ENCODE measurements at places on chromosomes 4 and X.

GRCh38 chr4:120071192-120071795, 4.6 kb upstream of the MAD2L1 start:
- no peak for DNase-seq

DNA sequence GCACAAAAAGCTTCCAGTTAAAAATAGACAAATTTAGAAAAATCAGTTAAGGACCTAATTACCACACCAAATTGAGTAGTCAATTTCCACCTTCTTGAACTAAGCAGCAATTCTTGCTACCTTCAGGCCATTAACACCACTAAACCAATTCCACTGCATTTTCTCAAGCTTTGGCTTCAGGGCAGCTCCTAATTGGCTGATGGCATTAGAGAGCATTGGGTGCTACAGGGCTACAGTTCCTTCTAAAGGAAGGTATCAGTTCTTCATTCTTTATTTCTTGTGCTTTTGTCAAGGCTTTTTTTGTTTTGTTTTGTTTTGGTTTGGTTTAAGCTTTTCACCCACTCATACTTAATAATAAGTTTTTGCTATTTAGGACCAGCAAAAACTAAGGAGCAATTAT, 90.2 kb upstream of the FAM241A start:
- no peak for DNase-seq

DNA sequence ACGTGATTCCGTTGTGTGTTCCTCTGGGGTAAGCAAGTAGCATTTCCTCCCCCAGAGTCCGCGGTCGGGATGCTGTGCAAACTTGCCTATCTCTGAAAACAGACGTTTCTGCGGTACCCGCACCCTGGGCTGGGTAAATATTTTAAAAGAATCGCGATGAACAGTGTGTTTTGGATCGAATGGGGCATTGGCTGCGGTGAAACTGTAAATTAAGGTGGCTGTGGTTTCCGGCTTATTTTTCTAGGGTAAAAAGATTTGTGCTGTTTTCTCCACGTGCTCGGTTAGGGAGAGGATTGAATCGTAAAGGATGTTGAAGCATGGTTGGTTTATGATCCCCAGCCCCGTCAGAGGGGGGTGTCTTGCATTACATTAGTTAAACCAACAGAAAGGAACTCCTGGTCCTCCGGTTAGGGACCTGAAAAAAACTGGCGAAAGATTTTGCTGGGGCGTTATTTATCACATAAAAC, 1.2 kb downstream of the HHIP start:
- DNase-seq: no peak

DNA sequence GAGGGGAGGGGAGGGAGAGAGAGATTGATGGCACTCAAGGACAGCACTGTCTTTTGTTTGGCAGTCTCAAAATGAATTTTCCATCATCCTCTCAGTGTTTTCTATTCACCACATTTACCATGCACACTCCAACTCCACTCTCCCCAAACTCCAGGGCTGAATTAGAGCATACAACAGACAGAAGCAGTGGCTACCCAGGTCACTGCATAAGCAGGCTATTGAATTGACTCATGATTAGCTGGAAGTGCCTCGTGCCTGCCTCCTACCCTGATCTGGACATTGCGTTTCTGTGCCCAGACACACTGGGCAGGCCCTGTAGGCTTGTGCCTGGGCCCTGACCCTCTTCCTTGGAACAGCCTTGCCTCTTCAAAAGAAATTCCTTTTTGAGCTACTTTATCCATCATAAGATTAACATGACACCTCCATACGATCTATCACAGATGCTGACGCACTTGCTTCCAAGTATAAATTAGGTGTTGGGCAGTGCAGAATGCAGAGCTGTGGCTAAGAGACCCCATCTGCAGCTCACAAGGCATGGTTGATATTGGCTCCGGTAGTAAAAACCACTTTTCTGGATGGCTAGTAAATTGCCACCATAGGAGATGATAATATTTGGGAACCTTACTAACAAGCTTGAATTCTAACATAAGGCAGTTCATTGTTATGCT, 752.9 kb downstream of the RPA4 start:
- DNase-seq: no peak

GRCh38 chr4:53598483-53598882, 7.2 kb upstream of the LNX1 start:
- no peak for DNase-seq

GRCh38 chr4:104235967-104236366, 258.7 kb downstream of the CXXC4 start:
- no peak for DNase-seq

DNA sequence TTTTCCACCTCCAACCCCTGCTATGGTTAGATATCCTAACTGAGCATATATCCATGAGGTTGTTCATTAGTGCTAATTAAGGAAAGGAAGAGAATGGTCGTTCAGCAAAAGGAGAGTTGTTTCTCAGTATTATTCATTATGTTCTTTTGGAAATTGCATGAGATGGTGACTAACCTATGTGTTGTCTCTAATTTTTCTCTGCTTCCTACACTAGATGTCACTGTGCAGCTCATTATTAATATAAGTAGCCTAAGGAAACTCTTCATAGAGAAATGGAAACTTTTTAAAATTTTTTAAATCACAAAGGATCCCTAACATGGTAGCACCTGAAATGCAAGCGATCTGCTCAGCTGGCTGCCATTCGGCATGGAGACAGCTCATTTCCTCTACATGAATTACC, 67.7 kb upstream of the FAM9A start:
- DNase-seq: no peak

GRCh38 chr4:6873792-6874461, 35.7 kb upstream of the TBC1D14 start:
- no peak for DNase-seq

DNA sequence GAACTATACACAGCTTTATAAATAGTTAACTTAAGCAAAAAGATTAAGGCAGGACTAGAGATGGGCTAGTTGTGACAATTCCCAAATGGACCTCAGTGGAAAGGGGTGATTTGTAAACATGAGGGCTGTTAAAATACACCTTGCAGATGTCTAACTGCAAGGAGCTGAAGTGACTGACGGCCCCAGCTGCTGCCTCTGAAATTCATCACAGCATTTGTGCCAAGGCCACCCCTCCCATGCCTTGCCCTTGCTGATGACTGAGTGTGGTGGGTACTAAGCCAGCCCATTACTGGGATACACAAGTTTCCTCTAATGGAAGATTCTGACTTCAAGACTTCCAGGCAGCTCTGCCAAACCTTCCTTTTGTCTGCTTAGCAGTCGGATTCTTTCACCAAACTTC, 23.7 kb upstream of the EGFL6 start:
- no peak for DNase-seq

GRCh38 chr4:142838778-142839177, 7.3 kb downstream of the INPP4B start:
- DNase-seq: no peak
